ENCODE measurements at places on chromosomes 7 and 10.

- ATAC-seq, result no peak
Measured at GRCh38 chr7:115088893-115089292, 167.0 kb downstream of the MDFIC start.

DNA sequence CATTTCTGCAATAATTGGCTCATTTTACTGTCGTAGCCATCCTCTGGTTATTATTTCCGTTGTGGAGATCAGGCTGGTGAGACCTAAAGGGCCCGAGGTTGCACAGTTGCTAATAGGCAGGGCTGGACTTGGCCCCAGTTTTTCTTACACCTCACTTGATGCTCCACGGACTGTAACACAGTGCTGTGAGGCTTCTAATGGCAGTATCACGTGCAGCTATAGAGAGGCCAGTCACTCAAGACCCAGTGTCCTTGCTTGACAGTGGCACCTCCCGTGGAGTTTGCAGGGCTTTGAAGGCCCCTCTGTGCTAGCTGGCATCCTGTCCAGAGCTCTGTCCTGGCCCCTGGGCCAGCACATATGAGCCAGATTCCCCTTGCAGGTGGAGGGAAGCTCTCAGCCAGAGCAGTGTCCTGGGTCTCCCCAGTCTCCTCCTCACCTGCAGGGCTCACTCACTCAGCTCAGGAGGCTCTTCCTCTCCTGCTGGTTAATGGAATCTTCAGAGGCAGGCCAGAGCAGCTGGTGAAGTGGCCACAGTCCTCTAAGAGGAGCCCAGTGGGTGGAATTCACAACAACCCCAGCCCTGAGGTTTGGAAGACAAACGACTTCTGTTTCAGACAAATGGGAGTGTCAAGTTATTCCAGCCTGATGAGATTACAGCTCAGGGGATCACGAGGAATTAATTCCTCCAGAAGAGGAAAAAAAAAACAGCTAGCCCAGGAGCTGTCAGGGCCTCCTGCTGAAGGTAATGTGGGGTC, 114.2 kb upstream of the FAM180A start:
- ATAC-seq, result peak; percentile 56

DNA sequence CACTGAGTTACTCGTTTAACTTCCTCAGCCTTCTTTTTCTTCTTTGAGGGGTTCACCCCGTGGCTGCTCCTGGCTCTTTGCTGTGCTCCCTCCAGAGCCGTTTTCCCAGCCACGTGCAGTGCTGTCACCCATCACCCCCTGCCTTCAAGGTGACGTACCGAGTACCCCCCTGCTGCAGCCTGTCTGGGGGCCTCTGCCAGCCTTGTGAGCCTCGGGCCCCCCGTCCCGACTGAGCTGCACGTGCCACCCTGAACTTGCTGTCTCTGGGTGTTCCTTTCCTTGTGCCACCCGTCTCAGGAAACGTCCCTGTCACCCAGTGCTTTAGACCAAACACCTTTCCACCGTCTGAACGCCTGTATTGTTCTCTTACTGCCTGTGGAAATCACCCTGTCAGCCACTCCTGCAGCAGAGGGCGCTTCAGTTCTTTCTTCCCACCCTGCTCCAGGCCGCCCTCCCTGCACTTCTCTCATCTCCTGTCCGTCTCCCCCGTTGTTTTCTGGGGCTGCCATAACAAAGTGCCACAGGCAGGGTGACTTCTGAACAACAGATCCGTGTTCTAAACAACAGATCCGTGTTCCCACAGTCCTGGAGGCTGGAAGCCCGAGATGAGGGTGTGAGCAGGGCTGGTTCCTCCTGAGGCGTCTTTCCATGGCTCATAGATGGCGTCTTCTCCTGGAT, 44.6 kb downstream of the WDR37 start:
- no peak for ATAC-seq

DNA sequence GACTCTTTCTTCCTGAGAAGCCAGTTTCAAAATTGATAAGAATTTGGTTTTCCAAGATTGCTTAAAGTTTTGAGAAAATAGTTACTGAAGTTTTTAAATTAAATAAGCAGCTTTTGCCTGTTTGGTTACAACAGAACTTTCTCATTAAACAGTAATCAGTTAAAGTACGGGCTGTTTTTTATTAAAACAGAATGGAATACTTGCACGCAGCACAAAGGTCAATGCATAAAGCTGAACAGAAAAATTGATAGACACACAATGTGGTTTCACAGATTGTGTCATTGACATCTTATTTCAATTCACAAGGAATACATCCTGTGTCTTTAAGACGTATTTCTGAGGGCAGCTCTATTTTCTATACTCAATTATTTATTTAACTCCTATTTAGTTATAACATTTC, 192.2 kb downstream of the PRKG1 start:
- no peak for ATAC-seq

- ATAC-seq, result peak; percentile 67
Measured at GRCh38 chr7:52695973-52696595, 339.3 kb upstream of the POM121L12 start.

DNA sequence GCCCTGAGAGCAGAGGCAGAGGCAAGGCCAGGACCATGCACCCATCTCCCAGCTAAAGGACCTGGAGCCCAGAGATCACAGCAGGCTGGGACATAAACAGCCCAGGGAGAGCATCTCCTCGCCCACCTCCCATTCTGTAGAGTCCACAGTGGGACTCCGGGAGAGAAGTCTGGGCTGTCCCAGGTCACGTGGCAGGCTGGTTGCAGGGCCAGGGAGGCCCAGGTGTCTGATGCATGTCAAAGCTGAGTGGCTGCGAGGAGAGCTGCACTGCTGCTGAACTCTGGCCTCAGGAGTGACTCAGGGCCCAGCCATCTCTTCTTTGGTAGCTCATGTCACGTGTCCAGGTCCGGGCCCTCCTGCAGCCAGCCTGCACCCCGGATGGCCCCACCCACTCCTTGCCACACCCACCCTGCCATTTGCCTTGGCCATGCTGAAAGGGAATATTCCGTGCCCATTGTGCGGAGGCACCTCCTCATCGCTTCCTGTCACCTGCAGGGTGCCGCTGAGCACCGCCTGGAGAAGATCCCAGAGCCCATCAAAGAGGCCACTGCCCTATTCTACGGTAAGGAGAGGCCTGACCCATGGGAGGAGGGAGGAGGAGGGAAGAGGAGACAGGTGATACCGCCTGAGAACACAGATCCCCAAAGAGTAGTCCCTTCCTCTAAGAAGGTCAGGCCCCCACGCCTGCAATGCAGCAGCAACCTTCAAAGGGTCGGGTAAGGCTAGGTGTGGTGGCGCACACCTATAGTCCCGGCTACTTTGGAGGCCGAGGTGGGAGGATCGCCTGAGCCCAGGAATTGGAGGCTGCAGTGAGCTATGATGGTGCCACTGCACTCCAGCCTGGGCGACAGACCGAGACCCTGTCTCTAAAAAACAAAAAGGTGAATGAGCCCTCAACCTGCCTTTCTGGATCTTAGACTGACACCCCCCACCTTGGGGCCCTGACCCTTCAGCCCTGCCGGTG, 12.6 kb upstream of the SH2B2 start:
- ATAC-seq, result peak; percentile 85
